ENCODE measurements at places on chromosomes 1 and 21.
A peak's percentile ranks its signal among the peaks of the same experiment; 100 is the strongest.

GRCh38 chr1:22137004-22137720 lies 5.7 kb downstream of the WNT4 start:
- DNase-seq = no peak

DNA sequence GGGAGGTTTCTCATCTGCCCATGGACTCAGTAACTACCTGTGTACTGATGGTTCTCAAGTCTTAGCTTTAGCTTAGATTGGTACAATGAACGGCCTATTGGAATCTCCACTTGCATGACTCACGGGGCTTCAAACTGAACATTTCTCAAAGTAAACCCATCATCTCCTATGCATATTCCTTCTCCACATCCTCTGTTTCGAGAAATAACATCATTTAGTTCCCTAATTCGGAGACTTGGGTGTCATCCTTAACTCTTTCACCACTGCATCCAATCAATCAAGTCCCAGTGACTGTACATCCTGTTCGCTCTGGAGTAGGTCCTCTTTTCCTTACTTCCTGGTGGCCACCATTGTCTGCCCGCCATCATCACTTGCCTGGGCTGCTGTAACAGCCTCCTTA lies 55.8 kb downstream of the LGR6 start:
- DNase-seq = no peak

DNA sequence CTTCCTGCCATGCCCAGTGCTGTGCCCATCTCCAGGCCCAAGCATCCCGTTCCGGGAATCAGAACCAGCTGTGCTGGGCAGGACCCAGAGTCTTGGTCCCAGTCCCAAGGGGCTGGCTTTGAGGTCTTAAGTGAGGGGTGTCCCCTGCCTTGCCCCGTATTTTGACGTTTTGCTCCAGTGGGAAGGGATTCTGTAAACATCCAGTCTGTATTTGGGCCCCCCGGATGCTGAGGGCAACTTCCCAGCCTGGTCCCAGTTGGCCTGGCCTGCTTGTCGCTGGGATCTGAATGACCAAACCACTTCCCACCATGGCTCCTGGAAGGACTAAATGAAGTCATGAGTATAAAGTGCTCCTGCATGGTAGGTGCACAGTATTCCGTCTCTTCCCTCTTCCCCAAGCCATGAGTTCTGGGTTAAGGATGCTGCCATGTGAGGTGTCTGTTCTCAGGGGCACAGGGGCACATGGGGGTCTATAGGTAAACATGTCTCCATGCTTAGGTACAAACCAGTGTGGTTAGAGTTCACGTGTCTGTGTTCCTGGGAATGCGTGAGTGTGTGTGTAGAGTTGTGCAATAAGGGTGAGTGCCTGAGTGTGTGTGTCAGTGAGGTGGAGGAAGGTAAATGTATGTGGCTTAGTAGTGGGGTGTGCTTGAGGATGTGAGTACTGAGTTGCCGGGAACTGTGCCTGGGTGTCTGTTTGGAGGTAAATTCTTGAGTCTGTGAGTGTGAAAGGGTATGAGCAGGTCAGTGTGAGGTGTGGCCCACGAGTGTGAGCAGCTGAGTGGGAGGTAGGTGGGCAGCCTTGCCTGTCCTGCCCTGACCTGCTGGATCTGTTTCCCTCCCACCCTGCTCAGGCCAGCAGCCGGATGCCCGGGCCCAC lies 1.5 kb downstream of the B4GALT2 start:
- no peak for DNase-seq

GRCh38 chr1:29708796-29709703 lies 472.7 kb downstream of the PTPRU start:
- DNase-seq = peak; percentile 78

DNA sequence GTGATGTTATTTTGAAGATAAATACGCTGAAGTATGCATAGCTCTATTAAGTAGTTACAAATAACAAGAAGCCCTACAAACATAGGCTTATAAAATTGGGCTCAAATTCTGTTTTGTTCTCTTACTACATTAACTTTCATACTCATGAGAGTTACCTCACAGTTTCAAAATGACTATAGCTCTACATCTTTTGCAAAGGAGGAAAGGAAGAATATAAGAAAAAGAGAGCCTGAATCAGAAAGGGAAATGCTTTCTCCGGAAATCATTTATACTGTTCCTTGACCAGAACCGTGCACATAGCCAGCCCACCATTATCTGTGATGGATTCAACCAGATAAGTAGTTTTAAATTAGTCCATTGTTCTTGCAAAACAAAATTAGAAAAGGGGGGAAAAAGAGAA lies 1252.1 kb downstream of the NCAM2 start:
- no peak for DNase-seq

DNA sequence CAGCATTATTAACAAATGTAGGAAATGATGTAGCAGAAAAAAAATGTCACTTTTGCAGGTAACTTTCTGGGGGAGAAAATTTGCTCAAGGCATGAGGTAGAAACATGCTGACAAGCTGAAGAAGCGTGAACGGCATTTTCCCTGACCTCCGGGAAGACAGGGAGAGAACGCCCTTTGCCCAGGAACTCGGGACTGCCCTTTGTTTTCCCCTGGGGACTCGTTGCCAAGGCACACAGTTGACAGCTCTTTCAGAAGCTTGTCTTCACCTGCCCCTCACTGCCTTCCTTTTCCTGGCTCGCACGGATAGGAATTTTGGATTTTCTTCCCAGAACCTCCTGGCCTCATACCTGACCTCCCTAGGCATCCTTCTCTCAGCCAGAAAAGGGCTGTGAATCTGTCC lies 52.7 kb upstream of the COA6 start:
- no peak for DNase-seq

- DNase-seq = no peak
Measured at GRCh38 chr21:38314558-38314957, 57.8 kb downstream of the KCNJ15 start.

GRCh38 chr1:41518471-41518870 lies 34.0 kb upstream of the EDN2 start:
- DNase-seq = no peak

- no peak for DNase-seq
Measured at GRCh38 chr1:4617506-4617905, 36.9 kb upstream of the AJAP1 start.

DNA sequence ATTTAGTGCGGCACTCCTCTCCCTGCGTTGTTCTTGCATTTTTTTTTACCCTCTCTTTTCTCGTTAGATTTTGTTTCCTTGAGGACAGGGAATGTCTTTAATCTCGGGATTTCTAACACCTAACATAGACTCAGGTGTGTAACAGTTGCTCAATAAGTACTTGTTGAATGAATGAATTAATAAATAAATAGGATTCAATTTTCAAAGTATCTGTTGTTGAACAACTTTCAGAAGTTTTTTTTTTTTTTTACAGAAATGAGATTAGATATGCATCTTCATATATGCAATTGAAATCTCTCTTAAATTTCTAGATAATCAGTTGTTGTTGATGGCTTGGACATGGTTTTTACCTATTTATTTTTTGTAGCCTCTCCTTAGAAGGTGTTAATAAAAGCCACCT lies 83.1 kb downstream of the ROR1 start:
- no peak for DNase-seq

DNA sequence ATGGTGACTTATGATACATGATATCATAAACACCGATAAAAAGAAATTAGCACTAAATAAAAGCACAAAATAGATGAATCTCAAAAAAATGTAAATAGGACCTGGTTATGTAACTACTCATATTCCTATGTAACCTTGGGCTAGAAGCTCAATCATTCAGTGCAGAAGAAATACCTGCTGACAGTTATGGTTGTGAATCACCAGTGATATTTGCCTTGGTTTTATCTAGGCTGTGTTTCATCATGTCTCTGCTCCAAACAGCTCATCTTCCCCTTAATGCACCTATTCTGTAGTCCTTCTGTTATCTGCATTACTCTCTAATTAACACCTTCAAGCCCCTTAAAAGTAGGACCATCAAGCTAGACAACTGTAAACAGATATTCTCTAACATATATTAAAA lies 16.3 kb upstream of the PIGC start:
- DNase-seq = no peak

- no peak for DNase-seq
Measured at GRCh38 chr1:8598060-8598724, 219.2 kb downstream of the RERE start.

GRCh38 chr21:20971296-20971921 lies 26.8 kb upstream of the NCAM2 start:
- peak; percentile 1 for DNase-seq

DNA sequence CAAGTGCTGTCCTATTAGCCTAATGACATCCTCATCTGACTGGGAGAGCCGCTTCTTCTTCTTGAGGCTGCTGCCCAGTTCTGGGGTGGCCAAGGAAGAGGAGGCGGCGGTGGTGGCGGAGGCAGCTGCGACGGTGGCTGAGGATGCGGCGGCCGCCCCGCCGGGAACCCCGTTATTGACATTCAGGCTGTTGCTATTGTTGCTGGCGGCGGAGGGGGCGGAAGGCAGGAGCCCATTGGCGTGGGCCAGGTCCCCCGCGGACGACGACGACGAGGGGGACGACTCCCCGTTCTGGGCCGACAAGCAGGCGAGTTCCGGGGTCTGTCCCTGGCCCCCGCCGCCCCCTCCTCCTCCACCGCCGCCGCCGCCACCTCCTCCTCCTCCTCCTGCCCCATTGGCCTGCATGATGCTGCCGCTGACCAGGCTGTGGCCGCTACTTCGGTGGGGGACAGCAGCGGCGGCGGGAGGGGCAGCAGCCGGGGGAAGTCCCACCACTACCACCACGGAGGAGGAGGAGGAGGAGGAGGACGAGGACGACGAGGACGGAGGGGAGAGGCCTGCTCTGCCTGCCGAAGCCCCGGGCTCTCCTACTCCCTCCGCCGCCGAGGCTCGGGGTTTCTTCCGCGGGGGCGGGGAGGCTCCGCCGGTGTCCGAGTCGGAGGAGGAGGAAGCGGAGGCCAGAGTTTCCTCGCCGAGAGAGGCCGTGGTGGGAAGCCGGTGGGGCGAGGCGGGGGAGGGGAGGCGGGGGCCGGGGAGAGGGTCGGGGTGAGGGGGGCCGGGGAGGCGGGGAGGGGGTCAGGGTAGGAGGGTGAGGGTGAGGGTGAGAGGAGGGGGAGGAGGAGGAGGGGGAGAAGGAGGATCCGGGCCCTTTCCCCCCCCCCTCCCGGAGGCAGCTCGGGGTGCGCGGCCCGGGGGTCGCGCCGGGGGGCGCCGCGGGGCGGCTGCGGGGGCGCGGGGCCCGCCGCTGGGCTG lies 610 bp downstream of the WDR26 start:
- DNase-seq = no peak

DNA sequence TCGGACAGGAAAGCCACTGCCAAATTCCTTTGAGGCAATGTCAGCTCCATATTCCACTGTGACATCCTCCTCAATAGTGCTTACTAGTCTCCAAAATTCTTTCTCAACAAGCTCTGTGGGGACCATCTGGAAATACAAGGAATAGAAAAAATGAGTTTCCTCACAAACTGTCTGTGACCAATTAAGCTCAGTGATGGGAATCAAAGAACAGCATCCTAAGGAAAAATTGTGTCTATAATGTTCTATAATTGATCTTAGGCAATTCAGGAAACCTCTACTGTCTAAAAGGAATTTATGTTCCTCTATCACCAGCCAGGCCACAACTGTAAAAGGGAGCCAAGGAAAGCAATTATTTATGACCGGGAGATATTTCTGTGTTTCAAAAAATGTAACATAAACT lies 46.1 kb upstream of the SYT2 start:
- no peak for DNase-seq

DNA sequence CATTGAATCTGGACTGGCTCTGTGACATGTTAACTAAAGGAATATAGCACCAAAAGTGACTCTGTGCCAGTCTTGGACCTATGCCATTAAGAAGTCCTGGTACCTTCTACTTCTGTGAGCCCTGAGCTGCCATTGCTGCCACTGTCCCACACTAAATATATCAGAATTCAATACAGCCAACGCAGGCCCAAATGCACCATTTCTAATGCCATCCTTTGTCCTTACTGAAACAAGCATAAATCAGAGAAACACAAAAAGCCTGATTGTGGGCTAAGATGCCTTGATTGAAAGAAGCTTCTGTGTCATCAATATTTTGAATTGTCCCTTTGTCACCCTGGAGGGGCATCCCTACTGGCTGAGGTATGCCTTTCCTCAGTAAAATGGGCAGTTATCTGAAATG lies 66.9 kb upstream of the NEK2 start:
- DNase-seq = no peak

DNA sequence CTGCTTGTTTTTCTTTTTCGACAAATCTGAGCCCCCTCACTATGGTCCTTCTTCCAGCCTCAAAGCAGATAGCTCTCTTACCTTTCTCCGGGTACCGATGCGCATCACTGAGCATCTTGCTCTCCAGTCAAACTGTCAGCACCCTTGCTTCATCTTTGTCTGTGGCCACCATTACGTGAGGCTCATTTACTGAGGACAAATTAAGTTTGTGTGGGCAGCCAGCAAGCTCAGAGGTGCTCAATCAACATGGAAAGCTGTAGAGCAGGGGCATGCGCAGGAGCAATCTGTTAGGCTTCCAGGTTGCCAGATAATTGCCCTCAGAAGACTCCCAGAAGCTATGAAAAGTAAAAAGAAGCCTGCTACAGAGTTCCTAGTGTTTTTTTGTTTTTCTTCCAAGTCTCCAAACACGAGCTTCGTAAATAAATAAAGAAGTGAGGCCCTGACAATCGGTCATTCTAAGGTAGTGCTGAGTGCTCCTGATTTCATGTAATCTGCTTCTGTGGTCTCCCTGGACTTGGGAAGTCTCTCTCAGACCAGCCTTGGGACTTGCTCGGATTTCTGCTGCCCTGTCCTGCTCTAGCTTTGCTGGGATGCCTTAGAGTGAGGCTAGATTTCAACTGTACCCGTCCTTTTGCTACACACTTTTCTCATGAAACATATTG lies 1.8 kb downstream of the C1orf53 start:
- DNase-seq = no peak

GRCh38 chr1:201966171-201966570 lies 10.9 kb downstream of the TIMM17A start:
- DNase-seq = no peak

GRCh38 chr21:28923439-28923975 lies 69.2 kb downstream of the LTN1 start:
- no peak for DNase-seq

- no peak for DNase-seq
Measured at GRCh38 chr1:24856787-24857506, 73.1 kb downstream of the RUNX3 start.

DNA sequence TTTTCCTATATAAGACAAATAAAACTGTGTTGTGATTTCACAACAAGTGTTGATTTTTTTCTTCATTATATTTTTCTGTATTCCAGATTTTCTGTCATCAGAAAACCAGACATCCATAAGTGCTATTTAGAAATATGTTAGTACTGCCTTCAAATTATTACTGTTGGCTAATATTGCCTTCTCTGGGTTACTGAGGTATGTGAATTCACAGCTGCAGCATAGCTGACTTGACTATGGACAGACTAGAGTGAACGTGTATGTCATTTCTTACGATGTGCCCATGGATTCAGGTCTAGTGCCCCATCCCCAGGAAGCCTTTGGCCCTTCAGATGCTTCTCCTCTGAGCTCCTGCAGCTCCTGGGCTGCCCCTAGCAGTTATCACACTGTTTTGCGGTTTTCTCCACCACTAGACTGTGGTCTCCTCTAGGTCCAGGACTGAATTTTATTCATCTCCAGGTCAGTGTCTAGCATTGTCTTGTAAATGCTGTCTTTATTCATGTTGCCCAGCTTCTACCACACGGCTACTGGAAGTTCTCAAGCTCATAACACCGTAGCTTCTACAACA lies 118.5 kb downstream of the FGGY start:
- DNase-seq = no peak

DNA sequence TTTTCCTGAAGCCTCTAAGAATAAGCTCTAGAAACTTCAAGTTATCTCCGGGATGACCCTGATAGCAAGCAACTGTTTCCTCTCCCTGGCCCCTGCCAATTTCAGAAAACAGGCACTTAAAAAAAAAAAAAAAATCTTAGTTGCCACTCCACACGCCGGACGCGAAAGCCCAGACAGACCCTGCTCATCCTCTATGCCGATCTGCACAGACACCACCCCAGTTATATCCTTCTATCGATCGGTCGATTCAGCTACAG lies 1.7 kb downstream of the ANP32E start:
- DNase-seq = no peak

All from NCI-H1436 (cell line).